ENCODE measurements at places on chromosomes 16 and 17.

DNA sequence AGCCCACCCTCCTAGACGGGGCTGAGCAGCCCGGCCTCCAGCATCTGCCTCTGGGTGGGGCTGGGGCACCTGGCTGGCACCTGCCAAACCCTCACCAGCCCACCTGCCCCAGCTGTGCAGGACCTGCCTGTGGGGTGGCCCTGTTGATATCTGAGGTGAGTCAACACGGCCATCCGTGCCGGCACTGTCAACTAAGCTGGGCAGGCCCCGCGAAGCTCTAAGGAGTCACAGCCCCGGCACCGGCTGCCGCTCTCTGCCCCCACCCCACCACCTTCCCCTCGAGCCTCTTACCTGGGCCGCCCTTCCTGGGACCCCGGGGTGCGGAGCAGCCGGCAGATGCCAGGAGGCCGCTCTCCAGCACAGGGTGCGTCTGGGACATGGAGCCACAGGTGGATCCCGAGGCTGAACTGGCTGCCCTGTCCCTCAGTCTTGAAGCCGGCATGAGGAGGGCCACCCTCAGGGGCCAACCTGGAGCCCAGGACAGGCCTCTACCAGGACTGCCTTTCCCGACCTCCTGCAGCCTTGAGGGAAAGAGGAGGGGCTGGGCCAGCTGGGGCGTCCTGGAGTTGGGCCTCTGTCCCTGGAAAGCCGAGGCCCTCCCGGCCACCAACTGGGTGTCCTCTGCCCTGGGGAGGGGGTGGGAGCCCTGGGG, 515 bp downstream of the CBFA2T3 start:
- DNase-seq = no peak

DNA sequence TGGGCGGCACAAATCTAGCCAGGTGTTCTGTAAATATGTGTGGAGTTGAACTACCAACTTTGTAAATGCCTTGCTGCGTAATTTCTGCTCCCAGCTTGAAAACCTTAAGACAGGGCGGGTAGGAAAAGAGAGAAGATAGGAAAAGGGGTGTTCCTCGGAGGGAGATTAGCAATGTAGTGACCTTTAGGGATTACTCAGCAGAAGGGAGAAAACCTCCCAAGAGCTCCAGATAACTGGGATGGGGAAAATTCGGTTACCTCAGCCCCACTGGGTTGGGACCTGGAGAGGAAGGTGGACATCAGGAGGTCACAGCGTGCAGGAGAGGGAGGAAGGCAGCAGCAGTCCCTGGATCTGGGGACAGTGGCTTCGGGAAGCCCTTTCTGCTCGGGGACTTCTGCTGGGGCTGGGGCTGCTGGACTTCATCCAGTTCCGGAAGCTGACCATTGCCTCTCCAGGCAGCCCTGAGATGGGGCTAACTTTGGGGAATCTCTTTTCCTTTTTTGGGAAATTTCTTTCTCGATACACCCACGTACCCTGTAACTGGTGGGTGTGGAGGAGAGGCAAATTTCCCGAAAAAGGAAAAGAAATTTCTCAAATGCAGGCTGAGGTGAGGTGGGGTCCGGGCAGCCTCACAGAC, 39.2 kb downstream of the MPRIP start:
- DNase-seq = no peak

- DNase-seq = peak; percentile 43
Observed at GRCh38 chr17:15213381-15214087, 51.6 kb downstream of the PMP22 start.

DNA sequence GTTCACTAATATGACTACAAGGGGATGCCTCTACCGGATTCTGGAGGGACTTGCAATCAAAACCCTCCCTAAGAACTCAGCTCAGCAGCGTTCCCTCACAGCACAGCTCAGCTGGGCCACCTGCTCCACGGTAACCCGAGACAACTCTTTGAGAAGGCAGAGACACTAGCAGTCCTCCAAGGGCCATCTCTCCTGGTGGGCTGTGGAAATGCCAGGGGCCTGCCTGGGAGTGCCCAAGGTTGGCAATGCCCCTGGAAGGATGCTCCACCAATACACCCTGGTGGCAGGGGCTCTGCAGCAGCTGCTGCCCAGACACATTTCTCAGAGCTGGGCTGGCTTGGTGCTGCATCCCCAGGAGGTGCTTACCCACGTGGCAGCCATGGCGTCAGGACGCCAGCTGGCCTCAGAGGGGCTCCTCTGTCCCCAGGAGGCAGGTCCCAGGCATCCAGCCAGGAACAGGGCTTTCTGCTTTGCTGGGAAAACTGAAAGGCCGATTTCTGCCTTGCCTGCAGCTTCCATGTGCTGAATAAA, 16.5 kb downstream of the CDIP1 start:
- peak; percentile 62 for DNase-seq

Measured in fibroblast of skin of scalp (primary cell).